ENCODE measurements at places on chromosomes 2 and 18.

DNA sequence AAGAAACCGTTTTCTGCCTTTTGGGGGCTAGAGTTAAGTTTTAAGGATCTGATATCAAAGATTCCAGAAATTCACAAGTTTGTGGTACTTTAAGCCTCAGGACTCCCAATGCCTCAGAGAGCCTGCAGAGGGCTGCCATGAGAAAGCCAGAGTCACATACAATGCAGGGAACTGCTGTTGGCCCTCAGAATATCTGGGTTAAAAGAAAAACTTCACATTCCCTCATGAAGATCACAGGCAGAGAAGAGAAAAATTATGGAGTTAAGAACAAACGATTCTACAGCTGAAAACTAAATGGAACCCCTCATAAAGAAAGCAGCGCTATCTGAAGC is 39.5 kb downstream of the HDAC4 start:
- no peak for DNase-seq

DNA sequence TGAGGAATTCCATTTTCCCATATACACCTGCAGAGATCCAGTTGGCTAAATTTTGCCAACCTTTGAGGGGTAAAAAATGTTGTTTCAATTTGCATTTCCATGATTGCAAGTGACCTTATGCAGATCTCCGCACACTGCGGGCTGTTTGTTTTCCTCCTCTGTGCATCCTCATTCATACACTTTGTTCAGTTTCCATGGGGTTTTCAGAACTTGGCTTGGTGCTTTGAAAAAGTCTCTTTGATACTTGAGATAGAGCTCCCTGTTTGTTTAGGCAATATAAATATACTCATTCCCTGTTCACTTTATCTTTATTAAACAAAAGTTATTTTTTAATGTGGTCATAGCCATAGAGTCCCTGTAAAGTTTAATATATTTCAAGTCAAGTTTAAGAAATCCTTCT is 353.1 kb downstream of the CMPK2 start:
- DNase-seq = no peak

- DNase-seq = no peak
Measured at GRCh38 chr2:84914334-84914733, 8.9 kb downstream of the TMSB10 start.

DNA sequence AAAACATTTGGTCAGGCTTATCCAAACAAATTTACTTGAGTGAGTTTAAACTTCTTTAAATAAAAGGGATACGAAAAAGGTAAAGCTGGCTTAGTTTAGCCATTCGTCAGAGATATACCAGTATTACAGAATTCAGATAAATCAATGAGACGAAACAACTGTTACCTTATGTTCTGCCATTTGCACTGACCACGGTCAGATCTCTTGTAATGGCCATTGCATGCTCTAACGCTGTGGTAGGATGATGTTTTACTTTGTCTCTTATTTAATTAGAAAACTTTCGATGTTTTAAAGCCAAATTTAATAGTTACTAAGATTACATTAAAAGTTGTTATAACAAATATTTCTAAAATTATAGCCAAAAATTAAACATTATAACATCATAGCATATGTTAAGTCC is 1.5 kb downstream of the C18orf54 start:
- no peak for DNase-seq

DNA sequence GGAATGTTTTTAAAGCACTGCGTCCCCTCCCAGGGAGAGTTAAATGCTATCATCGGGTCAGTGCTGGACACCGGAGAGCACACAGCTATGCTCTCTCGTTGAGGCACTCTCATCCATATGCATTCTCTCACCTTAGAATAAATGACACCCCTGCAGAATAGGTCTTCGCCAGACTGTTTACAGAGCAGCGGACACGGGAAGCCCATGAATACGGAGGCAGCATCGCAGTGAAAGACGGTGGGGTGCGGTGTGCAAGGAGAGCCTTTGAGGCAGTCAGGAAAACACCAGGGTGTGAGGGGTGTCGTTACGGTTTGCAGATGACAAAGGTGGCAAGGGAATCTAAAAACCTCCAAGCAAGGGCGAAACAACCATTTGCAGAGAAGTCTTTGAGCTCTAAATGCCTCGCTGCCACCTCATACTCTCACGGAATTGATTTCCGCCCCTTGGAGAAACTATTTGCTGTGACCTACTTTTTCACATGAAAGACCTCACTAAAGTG is 169.2 kb upstream of the FHL2 start:
- no peak for DNase-seq

- no peak for DNase-seq
Measured at GRCh38 chr2:49367003-49367402, 212.7 kb upstream of the FSHR start.

- no peak for DNase-seq
Measured at GRCh38 chr2:190882411-190882766, 1.8 kb downstream of the GLS start.

GRCh38 chr2:197208841-197209240 is 101.7 kb downstream of the ANKRD44 start:
- no peak for DNase-seq

GRCh38 chr18:9711361-9712129 is 3.4 kb downstream of the RAB31 start:
- DNase-seq = peak; percentile 75

DNA sequence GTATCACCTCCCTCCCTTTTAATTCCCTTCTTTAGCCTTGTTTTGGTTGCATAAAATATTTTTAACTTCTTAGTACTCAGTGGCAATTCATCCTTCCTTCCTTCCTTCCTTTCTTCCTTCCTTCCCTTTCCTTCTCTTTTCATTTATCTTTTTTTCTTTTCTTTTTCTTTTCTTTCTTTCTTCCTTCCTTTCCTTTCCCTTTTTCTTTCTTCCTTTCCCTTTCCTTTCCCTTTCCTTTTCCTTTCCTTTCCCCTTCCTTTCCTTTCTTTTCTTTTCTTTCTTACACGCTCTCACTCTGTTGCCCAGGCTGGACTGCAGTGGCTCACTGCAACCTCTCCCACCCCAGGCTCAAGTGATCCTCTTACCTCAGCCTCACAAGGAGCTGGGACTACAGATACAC is 160.2 kb downstream of the GREB1L start:
- DNase-seq = no peak

GRCh38 chr18:61657066-61657732 is 235.6 kb downstream of the RNF152 start:
- DNase-seq = no peak

- DNase-seq = no peak
Measured at GRCh38 chr2:20129331-20130159, 78.1 kb upstream of the LAPTM4A start.

DNA sequence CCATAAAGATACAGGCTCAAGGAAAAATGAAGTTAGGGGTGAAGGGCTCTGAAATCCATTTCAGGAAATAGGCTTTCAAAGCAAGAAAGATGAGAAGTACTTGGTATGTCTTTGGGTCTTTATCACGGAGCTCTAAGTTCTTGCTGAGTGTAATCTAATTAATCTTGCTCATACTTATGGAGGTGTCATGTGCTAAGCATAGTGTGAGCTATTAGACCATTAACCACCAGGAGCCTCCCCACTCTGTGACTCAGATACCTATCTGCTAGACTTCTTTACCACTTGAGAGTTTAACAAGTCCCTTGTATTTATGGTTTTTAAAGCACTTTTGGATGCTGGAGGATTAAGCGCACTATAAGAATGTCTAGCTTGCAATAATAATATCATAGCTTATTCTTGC is 678.7 kb downstream of the EPHA4 start:
- no peak for DNase-seq
